Activated CD8-positive, alpha-beta memory T cell treated with anti-CD3 and anti-CD28 coated beads, Interleukin-2, amount 50 U/mL, for 48 hours (primary cell): ENCODE measurements at places on chromosomes 16 and 17.
A peak's percentile ranks its signal among the peaks of the same experiment; 100 is the strongest.

DNA sequence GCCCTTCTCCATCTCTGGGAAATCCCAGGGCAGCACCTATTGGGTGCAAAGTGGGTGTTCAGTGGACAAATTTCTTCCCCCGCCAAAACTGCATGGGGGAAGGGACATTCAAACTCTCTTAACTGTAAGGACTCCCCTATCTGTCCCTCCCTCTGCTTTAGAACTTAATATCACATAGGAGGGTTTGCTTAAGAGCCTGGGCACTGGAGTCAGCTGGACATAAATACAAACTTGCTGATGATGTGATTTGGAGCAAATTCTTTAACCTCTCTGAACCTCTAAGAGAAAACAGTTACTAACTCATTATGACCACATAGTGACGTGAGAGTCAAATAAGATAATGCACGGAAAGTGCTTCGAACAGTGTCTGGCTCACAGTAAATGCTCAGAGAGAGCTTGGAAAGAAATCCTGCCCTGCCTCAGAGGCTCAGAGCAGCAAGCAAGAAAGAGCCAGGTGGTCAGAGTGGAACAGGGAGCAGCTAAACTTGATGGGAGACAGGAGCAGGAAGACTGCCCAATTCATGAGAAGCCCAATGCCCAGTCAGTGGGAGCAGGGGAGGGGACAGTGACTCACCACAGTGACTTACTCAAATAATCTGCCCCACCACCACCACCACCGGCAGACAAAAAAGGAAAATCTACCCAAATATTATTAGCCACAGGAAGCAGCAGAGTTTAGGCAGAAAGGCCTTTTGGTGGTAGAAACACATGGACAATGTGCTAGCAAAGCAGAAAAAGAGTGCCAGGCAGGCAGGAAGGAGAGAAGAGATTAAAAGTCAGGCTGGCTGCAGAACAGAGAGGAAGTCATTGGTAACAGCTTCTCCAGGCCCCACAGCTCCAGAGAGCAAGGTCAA lies 23.9 kb upstream of the CCL1 start:
- DNase-seq = peak; percentile 50

DNA sequence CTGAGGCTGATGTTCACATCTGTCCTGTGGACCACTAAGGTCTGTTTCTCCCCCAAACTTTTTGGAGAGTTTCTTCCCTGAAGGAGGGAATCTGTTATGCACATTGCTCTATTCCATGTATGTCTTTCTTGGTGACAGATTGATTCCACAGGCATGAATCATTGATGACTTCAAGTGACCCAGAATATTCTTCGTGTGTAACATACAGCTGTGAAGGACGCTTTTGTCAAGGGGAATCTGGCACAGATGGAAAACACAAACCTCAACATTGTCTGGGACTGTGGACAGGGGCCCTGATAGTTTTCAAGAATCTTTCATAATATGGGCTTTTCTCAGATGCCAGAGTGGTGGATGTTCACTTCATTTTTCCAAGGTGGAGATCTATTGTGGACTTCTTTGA lies 223.1 kb upstream of the MAF start:
- DNase-seq = no peak

- no peak for DNase-seq
These were observed 18.9 kb downstream of the TMEM94 start for GRCh38 chr17:75475144-75475835.

GRCh38 chr16:12590963-12591362 lies 212.7 kb downstream of the CPPED1 start:
- no peak for DNase-seq

DNA sequence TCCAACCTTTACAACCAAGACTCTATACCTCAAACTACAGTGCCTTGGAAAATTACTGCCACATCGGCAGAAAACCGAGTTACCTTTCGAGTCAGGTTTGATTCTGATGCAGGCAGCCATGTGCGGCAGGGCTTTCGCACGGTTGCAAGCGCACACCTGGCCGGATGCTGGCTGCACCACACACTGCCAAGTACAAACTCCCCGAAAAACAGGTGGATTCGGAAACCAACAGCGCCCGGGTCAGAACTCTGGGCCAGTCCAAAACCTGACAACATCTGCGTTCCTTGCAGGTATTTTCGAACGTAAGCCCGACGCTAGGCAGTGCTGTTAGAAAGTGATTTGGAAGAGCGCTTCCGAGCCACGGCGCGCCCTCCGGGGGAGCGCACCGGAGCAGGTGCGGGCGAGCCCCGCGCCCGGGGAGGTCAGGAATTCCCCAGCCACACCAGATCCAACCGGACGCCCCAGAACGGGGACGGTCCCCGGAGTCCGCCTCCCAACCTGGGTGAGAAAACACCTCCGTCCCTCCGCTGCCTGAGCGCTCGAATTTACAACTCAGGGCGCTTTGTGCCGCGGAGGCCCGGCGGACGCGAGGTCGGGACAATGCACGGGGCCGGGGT lies 1.2 kb downstream of the USP7 start:
- DNase-seq = peak; percentile 71

DNA sequence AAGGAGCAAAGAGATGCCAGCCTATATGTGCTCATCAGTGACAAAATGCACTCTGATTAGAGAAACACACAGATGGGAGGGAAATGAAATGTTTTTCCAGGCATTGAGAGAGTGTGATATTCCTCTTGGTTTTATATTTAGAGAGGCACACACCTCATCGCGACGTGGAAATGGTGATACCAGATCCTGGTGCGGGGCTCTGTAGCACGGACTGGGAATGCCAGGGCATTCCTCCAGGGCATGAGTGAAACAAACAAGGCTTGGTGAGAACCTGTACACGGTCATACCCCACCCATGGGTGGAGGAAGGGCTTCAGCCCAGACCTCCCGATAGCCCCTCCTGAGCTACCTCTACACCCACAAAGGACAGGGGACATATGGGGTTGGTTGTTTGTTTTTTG lies 280.2 kb downstream of the C16orf95 start:
- no peak for DNase-seq

DNA sequence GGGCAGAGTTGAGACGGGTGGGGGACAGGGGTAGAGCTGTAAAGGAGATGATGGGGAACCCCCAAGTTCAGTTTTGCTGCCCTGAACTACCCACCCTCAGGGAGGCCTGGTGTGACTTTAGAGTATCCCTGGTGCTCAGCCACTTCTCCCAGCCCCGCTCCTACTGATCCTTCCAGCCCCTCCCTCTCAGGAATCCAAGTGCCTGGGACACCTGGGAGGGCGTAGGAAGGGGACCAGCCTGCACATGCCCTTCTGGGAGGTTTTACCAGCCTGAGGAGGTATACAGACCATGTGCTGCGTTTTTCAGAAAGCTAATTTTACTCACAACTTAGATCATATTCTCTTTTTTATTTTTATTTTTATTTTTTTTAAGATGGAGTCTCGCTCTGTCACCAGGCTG lies 4.1 kb downstream of the ST6GALNAC2 start:
- DNase-seq = no peak

- no peak for DNase-seq
These were observed 1.7 kb upstream of the NPB start for GRCh38 chr17:81900181-81900820.

- DNase-seq = peak; percentile 44
These were observed 22.3 kb downstream of the TSPOAP1 start for GRCh38 chr17:58306131-58306951.

DNA sequence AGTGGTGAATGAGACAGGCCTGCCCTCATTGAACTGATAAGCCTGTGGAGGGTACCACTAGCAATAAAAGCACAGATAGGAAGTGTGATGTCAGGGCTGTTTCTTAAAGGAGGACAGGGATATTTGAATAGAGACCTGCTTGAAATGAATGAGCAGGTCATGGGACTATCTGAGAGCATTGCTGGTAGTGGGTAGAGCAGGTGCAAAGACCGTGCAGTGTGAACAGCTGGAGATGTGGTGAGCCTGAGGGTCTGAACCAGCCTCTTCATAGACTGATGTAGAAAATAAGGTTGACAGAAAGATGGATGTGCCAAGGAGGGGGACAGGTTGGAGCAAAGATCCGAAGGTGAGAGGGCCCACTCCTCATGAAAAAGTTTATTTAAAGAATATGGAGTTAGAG lies 2.4 kb downstream of the NUP93 start:
- DNase-seq = no peak

DNA sequence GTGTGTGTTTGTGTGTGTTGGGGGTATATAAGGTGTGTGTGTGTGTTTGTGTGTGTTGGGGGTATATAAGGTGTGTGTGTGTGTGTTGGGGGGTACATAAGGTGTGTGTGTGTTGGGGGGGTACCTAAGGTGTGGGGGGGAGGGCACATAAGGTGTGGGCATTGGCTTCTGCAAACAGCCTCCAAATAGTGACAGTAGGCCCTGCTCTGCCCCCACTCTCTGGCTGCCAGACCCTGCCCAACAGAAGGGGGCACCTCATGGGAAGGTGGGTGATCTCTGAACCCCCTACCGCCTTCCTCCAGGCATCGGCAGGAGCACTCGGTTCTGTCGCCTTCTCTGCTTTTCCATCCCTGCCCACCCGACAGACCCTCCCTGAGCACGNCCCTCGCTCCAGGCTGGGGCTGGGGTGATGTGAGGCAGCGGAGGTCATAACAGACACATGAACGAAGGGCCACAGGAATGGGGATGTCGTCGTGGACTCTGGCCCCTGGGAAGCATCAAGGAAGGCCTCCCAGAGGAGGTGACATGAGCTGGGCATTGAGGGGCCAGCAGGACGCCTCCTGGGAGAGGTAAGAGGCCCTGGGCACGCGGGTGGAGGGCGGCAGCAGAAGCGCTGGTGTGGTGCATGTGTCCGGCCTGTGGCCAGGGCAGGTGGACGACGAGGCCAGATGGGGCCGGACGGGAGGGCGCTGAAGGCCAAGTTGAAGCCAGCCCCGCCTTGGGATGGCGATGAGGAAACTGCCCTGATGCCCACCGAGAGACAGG lies 136.6 kb upstream of the RPH3AL start:
- DNase-seq = peak; percentile 75

DNA sequence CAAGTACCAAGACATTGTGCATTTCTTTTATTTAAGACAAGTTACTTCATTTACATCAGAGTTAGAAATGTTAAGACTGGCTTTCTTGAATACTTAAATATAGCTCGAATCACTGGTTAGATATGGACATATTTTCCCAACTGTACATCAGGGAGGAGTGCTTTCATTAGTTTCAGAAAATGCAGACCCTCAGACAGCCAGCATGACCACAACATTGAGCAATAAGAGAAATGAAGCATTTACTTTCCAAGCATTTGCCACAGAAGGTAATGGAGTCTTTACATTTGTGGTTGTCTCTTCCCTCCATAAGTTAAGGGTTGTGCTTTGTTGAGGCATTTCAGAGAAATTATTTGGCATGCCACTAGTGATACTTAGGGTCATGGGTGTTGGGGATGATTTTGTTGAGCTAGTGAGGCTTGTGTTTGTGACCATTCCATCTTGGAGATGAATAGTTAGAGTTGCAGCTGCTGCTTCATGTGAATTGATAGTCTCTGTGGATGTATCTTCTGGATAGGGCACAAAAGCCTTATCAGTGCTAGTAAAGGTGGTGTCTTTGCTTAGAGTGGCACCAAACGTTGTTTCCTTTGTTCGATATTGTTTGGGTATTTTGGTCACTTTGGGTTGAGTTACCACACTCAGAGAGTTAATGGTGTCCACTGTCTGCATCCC lies 2.1 kb downstream of the OMG start:
- DNase-seq = no peak

DNA sequence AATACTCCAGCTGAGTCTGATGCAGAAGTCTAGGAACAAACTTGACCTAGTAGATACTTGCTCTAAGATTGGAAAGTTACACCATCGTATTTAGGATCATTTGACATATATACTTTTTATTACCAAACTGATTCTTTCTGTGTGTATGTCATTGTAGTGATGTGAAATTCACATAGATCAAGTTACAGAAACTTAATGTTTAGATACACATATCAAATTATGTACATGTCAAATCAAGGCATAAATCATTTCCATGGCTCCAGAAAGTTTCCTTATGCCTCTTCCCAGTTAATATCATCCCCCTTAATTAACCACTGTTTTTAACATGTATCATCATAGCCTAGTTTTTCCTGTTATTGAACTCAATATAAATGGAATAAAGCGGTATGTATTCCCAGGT lies 292.0 kb upstream of the CDH11 start:
- DNase-seq = no peak

DNA sequence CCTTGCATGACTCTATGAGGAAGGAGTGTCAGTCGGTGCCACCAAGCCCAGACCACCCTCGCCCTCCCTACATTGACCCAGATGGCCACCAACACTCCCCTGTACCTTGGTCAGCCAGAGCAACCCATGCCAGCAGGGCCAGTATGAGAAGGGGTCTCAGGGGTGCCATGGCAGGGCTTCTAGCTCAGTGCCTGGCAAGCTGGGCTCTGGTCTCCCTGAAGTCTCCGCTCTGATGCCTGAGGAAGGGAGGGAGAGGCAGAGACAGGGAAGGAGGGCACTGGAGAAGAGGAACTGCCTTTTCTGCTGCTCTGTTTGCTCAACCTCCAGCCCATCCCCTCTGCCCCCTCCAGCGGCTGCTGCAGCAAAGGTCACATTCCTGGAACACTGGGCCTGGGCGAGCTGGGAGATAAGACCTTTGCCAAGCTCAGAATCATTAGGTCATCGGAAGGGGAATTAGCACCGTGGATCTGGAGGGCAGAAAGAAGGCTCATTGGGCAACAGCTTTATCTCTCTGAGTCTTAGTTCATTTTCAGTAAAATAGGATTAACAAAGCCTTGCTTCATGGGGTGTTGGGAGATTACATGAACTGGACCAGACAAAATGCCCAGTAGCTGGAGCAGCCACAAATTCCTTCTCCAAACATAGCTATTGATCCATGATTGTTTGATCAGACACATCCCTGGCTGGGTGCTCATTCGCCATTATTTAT lies at the start of gene VTN:
Gene VTN (minus strand): TSS at position 273 of the 709 bp plus-strand sequence. CDS start 104 bp downstream, at position 169.
- DNase-seq = no peak

GRCh38 chr17:80026359-80027042 lies 9.2 kb downstream of the TBC1D16 start:
- DNase-seq = no peak

DNA sequence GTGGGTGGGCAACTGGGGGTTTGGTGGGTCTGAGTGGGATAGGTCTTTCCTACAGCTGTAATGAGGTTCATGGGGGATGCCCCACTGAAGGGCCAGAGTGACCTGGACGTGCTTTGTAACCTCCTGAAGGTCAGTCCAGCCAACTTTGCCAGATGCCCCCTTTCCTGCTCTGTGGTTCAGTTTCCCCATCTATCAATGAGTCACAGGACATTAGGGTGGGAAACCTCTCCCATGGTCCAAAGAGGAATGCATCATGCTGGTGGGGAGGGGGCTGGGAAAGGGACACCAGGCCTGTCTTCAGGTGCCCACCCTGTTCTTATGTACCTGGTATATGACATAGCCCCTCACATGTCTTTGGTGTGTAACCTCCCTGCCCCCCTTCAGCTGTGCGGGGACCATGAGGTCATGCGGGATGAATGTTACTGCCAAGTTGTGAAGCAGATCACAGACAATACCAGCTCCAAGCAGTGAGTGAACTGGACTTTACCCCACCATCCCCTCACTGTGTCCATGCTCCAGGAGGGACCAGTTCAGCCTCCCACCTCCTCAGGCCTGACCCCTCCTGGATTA lies 24.0 kb upstream of the ALKBH5 start:
- no peak for DNase-seq

DNA sequence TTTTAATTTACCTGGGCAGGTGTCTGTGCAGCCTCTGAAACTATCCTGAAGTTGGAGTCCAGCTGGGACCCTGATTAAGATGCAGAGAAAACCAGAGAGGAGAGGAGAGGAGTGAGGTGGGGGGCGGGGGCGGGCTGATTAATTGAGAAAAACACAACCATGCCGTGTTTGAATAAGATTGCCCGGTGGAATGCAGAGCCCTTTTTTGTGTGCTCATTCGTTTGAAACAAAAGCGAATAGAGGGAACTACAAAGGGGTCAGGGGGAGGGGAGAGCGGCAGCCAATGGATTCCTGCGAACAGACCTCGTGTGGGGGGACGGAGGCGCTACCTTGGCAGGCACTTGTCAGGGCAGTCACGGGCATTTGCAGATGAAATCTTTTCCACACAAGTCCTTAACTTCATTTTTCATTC lies 355.8 kb downstream of the SOX9 start:
- no peak for DNase-seq
